NCI-H1436 treated with DMSO at 0.1 percent for 48 hours (cell line): ENCODE measurements at places on chromosomes 4 and X.

GRCh38 chr4:140049849-140050637 lies 103.9 kb downstream of the MAML3 start:
- DNase-seq: peak; percentile 44

DNA sequence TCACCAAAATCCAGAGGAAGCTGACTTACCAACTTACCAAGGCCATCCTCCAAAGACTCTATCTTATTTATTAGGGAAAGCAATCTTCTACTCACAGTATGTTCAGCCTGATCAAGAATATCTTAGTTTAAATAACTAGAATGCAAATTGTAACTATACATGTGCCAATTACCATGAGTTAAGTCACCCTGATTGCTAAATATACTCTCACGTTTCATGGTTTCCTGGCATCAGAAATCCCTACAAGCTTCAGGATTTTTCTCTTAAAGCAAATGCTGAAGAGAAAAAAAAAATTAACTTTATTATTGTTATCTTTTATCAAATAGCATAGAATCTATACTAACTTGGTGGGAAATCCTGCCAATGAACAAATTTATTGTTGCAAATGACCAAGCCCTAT lies 63.0 kb upstream of the MXD4 start:
- DNase-seq: no peak

DNA sequence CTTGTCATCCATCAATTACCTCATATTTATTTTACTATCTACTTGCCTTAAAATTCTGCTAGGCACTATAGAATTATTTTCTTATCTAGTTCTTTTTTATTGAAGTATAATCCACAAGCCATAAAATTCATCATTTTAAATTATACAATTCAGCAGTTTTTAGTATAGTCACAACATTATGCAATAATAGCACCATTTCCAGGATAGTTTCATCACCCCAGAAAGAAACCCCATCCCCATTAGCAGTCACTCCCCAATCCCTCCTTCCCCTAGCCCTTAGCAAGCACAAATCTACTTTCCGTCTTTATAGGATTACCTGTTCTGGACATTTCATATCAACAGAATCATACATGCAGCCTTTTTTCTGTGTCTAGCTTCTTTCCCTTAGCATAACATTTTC lies 15.6 kb downstream of the SLC10A6 start:
- no peak for DNase-seq

DNA sequence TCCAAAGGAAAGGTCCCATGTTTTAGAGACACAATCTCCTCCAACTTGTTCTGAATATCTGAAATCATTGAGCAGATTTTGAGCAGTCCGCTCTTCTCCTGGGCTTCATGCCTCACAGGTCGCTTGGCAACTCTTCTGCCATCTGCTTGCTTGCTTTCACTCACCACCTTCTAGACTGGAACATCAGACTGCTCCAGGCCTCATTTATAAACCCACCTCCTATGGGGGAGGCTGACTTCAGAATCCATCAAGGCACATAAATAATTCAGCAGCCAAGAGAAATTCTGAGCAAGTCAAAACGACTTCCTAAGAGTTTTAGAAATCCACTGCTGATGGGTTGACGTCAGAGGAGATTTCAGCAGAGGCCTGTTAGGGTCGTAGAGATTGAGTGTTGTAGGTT lies 64.1 kb downstream of the FAM184B start:
- no peak for DNase-seq

DNA sequence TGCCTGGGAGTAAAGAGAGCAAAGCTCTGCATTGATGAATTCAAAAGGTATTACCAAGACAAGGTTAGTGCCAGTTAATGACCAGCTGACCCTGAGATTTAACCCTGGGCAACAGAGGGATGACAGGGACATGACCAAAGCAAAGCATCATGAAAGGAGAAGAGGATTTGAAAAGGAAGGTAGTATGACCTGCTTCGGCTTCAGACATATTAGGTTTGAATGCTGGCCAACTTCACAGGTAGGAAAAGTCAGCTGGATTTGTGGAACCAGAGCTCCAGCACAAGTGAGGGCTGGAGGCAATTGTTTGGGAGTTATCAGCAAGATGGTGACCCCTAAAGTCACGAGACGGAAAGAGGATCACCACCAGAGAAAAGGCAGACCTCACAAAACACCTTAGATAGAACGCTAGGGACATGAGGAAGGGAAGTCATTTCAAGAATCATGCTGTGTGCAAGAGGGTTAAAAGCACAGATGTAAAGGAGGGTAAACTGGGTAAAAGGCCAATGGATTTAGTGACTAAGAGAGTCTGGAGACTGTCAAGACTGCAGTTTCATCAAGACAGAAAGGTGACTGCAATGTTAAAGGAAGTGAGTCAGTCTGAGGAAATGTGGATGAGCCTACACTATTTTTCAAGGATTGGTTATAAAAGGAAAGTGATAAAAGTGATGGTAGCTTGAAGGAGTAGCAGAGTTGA lies 45.6 kb downstream of the SH3RF1 start:
- DNase-seq: no peak
